Epithelial cell of esophagus (primary cell): ENCODE measurements at places on chromosomes 11 and 22.
A peak's percentile ranks its signal among the peaks of the same experiment; 100 is the strongest.

DNA sequence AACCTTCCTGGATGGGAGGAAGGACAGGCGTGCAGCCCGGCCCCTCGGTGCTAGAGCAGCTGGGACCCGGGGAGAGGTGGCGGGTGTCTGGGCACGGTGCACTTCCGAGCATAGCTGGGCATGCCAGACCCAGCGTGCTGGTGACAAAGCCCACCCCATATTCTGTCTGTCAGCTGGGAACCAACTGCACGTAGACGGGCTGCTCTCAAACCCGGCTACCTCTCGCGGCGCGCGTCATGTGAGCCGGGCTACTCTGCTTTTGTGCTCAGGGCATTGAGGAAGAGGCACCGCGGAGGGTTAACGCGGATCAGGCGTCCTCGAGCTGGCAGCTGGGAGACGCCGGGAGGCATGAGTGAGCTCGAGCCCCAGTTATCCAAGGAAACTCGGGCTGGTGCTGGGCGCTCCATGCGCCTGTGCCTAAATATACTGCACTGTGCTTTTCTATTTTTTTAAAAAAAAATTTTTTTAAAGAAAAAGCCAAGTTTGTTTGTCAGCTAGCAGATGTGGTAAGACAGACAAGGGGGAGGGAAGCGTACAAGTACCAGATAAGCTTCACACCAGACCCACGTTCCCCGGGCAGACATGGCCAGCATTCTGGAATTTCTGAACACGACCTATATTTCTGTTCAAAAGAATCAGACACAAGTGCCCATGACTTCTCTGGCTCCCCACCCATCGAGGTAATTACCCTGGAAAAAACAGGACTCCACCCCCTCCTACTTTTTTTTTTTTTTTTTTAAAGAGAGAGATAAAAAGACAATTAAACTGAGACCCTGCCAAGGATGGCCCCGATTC, 425.6 kb downstream of the SHANK2 start:
- peak; percentile 33 for DNase-seq

DNA sequence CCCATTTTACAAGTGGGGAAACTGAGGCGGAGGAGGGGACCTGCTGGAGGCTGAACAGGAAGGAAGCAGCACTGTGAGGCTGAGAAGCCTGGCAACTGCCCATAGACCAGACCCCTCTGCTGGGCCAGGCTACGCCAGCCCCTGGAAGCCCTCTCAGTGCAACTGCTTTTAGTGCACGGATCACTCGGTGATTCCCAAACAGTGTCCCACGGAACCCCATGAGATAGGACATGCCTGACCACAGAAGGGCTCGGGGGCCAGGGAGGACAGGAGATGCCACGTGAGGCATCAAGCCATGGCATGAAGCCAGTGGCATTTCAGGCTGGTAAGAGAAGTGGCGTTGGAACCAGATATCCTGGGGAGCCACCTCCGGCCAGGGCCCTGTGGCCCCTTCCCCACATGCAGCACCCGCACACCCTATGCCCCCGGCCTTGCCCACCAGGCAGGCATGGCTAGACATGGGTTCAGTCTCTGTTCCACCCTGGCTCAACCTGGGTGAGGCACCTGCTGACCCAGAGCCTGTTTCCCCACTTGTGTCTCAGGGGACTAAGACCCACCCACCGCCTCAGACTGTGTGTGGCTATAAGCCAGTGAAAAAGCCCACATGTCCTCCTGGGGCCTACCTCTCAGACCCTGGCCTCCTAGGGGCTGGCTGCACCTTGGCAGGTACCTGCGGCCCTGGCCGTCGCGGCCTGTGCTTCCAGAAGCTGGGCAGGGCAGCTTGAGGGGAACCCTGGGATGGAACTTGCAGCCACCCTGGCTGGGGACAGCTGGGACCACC, 84.1 kb downstream of the WNT7B start:
- DNase-seq: no peak

DNA sequence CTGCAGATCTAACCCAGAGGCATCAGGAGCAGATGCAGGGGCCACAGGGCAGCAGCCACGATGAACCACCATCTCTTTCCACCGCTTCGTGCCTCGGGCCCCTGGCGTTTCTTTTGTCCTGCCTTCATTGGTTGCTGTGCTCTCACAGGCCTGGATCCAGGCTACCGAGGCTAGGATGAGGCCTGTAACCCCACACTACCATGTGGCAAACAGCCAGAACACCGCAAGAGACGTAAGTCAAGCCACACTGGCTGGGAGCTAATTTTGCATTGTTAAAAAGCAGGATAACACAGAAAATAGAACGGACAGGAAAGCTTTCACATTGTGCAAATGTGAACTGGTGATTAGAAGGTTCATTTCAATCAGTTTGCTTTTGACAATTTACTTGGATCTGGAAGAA, 15.7 kb upstream of the ARFGAP3 start:
- no peak for DNase-seq

DNA sequence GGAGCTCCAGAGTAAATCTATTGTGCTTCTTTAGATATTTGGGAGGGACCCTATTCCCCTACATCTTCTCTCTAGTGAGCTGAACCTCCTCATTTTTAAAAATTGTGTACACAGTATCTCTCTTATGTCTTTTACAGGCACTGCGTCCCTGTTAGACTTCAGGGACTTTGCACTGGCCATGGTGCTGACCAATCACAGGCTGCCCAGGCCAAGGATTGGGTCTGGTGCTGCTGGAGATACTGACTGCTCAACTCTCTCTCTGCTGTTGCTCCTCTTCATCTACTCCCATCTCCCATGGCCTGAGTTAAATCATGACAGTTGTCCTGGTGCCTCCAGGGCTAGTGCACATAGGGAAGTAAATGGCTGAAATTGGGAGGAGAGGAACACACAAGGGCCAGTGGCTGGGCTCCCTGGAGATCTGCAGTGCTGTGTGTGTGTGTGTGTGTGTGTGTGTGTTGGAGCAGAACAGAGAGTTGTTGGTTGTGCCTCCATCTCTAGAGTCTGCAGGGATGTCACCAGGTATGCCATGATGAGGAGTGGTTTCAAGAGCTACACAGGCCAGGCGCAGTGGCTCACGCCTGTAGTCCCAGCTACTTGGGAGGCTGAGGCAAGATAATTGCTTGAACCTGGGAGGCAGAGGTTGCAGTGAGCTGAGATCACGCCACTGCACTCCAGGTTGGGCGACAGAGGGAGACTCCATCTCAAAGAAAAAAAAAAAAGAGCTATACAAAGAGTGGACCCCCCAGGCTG, 155.3 kb downstream of the ST3GAL4 start:
- no peak for DNase-seq

- no peak for DNase-seq
These were observed 38.0 kb downstream of the SOX6 start for GRCh38 chr11:16318320-16318719.

- peak; percentile 4 for DNase-seq
These were observed 51.5 kb downstream of the SLC17A6 start for GRCh38 chr11:22389526-22390282.

- peak; percentile 16 for DNase-seq
These were observed 31.0 kb downstream of the CCDC34 start for GRCh38 chr11:27331981-27332380.

GRCh38 chr11:18731949-18732821, 6.2 kb upstream of the IGSF22 start:
- DNase-seq: peak; percentile 36

DNA sequence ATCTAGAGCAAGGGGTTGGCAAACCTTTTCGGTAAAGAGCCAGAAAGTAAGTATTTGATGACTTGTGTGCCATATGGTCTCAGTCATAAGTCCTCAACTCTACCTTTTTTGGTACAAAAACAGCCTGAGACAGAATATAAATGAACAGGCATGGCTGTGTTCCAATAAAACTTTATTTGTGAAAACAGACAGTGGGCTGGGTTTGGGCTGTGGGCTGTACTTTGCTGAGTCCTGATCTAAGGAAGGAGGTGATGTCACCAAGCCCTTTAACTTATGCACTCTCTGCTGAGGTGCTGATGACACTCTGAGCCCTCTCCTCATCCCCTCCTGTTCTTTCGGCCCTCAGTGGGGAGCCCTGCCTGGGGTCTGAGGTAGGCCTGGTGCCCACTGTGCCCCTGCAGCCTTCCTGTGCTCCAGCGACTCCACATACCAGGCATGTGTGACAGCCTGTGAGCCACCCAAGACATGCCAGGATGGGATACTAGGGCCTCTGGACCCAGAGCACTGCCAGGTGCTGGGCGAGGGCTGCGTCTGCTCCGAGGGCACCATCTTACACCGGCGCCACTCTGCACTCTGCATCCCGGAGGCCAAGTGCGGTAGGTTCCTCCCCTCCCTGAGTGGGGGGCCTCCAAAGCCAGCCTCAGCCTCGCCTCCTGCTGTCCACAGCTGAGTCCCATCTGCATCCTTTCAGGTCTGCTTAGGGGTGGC, 85.9 kb upstream of the MYOD1 start:
- DNase-seq: no peak

GRCh38 chr11:69848201-69848600, 29.0 kb upstream of the FGF3 start:
- DNase-seq: peak; percentile 78
